ENCODE measurements at places on chromosomes 7 and 10. TPM values are rescaled to one million over a fixed set of nuclear protein-coding genes. Genes with fewer than 3 reads are reported as not detected.
A peak's percentile ranks its signal among the peaks of the same experiment; 100 is the strongest.

PLAC9 gene
- total RNA-seq, result 3.8 TPM

DNA sequence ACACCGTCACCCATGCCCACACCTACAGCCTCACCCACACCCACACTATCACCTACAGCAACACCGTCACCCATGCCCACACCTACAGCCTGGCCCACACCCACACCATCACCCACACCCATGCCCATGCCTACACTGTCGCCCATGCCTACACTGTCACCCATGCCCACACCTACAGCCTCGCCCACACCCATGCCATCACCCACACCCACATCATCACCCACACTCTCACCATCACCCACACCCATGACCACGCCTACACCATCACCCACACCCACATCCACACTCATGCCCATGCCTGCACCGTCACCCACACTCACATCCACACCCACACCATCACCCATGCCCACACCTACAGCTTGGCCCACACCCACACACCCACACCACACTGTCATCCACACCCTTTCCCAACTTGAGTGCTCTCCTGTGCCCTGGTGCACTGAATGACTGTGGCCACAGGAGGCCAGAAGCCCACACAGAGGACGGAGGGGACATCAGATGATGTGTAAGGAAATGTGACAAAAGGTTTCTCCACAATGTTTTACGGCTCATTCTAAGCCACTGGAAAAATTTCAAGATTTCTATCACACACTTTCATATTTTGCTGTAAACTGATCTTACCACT is 153.3 kb downstream of the WDR37 start:
- peak; percentile 41 for DNase-seq

GRCh38 chr10:34599026-34599795 is 215.9 kb downstream of the PARD3 start:
- DNase-seq, result no peak

DNA sequence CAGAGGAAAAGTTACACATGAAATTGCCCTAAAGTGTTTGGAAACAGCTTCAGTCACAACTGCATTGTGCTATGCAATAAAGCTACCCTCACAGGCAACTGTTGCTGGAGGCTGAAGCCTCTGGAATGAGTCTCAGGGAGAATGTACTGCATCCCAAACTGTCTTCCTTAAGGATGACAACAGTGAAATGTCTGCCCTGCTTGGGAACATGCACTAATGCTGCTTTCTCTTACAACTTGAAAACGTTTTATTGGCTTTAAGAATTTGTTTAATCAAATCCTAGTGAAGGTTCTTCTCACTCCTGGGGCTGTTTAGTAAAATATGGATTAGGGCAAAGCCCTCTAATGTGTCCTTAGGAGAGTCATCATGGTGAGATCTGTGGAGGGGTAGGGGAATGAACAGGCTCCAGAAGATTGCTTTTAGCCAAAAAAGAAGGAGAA is 215.4 kb downstream of the TWIST1 start:
- no peak for DNase-seq

Data from spleen (tissue), 13 donors.